Activated T-cell treated with anti-CD3 and anti-CD28 coated beads, Interleukin-2, amount 50 U/mL, for 72 hours (primary cell): ENCODE measurements at places on chromosomes 12 and 14. TPM values are rescaled to one million over a fixed set of nuclear protein-coding genes. Genes with fewer than 3 reads are reported as not detected.

DNA sequence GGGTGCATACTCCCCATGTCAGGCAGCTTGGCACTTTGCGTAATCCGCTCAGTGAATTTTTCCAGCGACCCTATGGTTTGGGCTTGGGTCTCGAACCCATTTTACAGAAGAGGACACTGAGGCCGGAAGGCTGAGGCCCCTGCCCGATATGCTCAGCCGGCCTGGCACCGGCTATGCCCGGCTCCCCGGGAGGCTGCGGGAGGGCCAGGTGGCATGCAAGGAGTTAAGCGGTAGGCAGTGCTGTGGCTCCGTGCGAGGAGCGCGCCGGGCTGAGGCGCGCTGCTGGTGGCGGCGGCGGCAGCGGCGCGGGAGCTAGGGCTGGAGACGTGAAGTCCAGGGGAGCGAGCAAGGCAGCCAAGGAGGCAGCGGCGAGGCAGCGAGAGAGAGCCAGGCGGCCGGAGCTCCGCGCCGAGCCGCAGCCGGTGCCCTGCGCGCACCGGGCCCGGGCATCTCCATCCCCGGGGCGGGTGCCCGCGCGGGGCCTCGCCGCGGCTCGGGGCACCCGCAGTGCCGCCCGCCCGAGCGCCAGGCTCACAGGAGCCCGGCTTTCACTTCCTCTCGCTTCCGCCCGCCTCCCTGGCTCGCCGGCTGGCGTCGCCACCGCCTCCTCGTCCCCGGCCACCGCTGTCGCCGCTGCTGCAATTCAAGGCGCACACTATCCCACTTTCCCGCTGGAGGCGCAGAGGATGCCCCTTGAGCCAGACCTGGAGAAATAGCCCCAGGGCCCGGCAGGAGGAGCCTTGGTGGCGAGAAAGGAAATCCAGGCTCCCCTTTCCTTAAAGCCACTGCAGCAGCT lies at the start of gene WSCD2:
WSCD2 (plus strand) TSS at position 272 of the 796 bp plus-strand sequence. CDS start 66,545 bp downstream, outside the sequence.
- H3K4me3 ChIP-seq, result peak within 1 kb of the TSS; percentile 21
- H3K36me3 ChIP-seq, result no peaks in the 10 kb centered on the region
- peak; percentile 4 for DNase-seq
- H3K27me3 ChIP-seq, result peaks cover 52% of the 10 kb centered on the region
- H3K4me1 ChIP-seq, result peaks cover 9% of the 10 kb centered on the region
- no peak within 1 kb of the TSS for H3K27ac ChIP-seq

- DNase-seq, result no peak
- H3K4me3 ChIP-seq, result no peak overlapping the region
- H3K4me1 ChIP-seq, result no peaks in the 10 kb centered on the region
- H3K36me3 ChIP-seq, result no peaks in the 10 kb centered on the region
- no peak overlapping the region for H3K27ac ChIP-seq
Measured at GRCh38 chr12:71242511-71242910, 84.7 kb upstream of the TSPAN8 start.

DNA sequence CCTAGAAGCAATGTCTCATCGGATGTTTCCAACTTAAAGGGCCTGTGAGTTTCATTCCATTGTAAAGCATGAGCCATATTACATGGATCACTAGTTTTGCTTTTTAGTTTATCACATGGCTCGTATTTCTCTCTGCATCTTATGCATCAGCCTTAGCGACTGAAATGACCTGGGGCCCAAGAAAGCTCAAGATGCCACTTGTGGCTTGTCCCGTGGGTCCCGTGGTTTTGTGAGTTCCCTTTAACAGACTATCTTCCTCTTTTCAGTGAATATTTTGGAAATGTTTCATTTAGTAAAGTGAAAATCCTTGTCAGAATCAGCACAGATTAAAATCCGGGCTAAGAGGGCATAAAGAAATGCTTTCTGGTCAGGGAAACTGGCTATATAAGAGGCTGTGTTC lies 86.2 kb upstream of the PPM1H start:
- no peaks in the 10 kb centered on the region for H3K36me3 ChIP-seq
- H3K27ac ChIP-seq, result no peak overlapping the region
- peaks cover 23% of the 10 kb centered on the region for H3K27me3 ChIP-seq
- H3K4me1 ChIP-seq, result no peaks in the 10 kb centered on the region
- H3K4me3 ChIP-seq, result no peak overlapping the region
- DNase-seq, result no peak

DLGAP5 gene
- 68.2 TPM for total RNA-seq

GRCh38 chr14:101706509-101707067 lies 54.9 kb upstream of the PPP2R5C start:
- H3K4me1 ChIP-seq, result peaks cover 30% of the 10 kb centered on the region
- no peak for DNase-seq
- H3K36me3 ChIP-seq, result no peaks in the 10 kb centered on the region
- no peak overlapping the region for H3K27ac ChIP-seq
- no peaks in the 10 kb centered on the region for H3K27me3 ChIP-seq
- no peak overlapping the region for H3K4me3 ChIP-seq

GRCh38 chr12:94309373-94309772 lies 150.3 kb downstream of the CEP83 start:
- H3K4me3 ChIP-seq, result no peak overlapping the region
- no peaks in the 10 kb centered on the region for H3K27me3 ChIP-seq
- DNase-seq, result no peak
- peaks cover 34% of the 10 kb centered on the region for H3K36me3 ChIP-seq
- H3K4me1 ChIP-seq, result peaks cover 39% of the 10 kb centered on the region

DNA sequence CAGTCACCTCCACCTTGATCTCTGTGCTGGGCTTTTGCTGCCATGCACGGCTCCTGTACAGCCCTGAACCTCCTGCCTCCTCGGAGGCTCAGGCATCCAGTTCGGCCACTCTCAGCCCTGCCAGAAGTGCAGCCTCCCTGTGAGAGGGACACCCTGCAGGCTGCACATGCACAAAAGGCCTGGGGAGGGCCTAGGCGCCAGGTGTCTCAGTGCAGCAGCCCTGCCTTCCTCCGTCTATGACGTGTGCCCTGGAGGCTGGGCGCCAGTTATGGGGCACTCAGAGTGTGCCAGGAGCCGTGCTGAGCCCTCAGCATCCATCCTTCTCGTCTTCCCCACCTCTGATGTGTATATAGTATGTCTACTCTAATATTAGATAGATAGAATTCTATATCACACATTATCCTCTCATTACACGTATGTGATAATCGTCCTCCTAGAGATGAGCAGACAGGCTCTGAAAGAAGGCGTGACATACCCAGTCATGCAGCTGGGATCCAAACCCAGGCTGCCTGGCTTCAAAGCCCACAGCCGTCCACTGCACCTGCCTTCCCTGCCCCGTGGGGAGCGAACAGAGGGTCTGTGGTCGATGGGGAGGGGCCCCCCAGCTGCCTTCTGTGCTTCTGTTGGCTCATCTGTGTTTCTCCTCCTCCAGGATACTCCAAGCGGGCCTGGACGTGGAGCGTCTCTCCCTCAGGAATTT lies 101.1 kb downstream of the B4GALNT3 start:
- H3K36me3 ChIP-seq, result no peaks in the 10 kb centered on the region
- no peak overlapping the region for H3K4me3 ChIP-seq
- no peak for DNase-seq
- H3K27me3 ChIP-seq, result no peaks in the 10 kb centered on the region

GRCh38 chr12:129103231-129103630 lies 250.0 kb downstream of the GLT1D1 start:
- H3K27me3 ChIP-seq, result no peaks in the 10 kb centered on the region
- no peak for DNase-seq
- H3K4me1 ChIP-seq, result no peaks in the 10 kb centered on the region
- H3K4me3 ChIP-seq, result no peak overlapping the region
- no peak overlapping the region for H3K27ac ChIP-seq
- H3K36me3 ChIP-seq, result peaks cover 2% of the 10 kb centered on the region
